ENCODE measurements at places on chromosomes 11 and 22.

DNA sequence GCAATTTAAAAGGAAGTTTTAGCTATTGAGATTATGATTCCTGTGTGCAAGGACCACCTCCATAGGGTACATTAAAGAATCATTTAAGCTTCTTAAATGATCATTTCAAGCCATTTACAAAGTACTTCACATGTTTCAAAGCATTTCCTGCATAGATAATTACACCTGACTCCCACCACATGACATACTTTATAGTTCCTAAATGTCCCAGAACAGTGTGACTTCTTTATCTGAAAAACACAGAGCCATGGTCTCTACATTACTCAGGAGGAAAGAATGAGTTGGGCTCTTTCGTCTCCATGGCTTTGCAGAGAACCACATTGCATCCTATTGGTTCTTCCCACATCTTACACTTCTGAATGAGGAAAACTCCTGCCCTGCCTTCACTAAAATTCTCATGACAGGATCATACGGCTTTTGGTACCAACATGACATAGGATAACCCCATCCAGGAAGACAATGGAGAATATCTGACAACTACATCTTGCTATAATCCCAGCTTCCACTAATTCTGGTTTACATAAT lies 88.6 kb downstream of the ETS1 start:
- no peak for DNase-seq

GRCh38 chr11:118401151-118401879 lies at the start of gene ATP5MG:
Gene ATP5MG (plus strand): TSS chr11:118401606. CDS start chr11:118401666, 60 bp downstream.
- DNase-seq, result peak; percentile 96

DNA sequence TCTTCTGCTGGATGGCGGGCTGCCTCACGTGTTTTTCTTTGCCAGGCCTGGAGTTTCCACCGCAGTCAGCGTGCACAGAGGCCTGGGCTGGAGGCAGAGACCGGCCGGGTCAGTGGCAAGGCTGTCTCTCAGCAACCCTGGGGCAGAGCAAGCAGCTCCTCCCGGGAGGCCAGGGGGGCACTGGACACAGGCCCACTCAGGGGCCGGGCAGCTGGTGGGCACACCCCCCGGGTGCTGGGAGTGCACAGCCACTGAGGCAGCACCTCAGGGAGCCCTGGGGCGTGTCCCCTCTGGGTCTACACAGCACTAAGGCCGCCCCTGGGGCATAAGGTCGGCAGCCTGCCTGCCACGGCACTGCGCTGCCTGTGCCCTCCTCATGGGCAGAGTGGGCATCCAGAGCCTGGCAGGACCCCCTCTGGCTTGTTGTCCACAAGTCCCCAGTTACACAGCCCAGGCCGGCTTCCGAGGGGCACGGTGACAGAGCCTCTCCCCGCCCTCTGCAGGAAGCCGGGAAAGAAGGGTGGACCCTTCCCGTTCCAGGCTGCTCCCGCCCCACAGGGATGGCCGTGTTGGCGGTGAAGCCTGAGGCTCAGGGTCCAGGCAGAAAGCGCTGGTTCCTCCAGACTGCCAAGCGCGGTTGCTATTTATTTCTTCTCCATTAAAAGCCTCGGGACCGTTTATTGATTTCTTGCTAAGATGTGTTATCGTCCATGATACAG lies 18.5 kb upstream of the TH start:
- no peak for DNase-seq

DNA sequence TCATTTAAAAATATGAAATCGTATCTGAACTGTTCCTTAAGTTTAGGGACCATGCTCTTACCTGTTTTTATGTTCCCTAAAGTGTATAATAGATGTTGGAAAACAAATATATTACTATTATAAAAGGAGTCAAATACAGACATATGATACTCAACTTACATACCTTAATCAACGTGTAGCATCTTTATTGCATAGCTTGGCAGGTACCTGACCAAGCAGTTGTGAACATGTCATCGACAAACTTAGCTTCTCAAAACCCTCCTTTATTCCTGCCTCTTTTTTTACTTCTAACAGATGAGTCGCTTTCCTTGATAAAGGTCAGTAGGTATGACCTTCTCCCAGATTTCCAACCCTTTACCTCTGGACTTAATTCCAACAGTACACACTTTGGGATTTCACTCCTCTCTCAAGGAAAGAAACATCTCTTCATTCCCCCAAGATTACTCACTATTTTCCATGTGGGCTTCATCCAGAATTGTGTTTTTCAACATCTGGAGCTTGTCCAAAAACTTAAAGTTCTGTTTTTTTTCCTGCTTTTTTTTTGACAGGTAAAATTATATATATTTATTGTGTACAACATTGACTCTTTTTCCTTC lies 11.9 kb downstream of the HIPK3 start:
- no peak for DNase-seq

- peak; percentile 47 for DNase-seq
Measured at GRCh38 chr11:45092901-45093760, 53.3 kb upstream of the PRDM11 start.

DNA sequence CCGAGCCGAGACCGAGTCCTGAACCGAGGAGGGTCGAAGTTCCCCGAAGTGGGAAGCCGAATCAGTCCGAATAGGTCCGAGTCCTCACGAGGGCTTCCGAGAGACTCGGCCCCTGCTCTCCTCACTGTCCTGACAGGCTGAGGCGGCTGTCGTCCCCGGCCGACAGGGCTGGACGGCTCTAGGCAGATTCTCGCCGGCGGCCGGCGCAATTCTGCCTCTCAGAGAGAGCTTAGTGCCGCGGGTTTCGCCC lies 191 bp upstream of the DEAF1 start:
- no peak for DNase-seq

- DNase-seq, result no peak
Measured at GRCh38 chr11:64642871-64643255, 51.8 kb downstream of the SLC22A12 start.

GRCh38 chr11:80239217-80239616 lies 798.4 kb upstream of the TENM4 start:
- DNase-seq, result no peak

DNA sequence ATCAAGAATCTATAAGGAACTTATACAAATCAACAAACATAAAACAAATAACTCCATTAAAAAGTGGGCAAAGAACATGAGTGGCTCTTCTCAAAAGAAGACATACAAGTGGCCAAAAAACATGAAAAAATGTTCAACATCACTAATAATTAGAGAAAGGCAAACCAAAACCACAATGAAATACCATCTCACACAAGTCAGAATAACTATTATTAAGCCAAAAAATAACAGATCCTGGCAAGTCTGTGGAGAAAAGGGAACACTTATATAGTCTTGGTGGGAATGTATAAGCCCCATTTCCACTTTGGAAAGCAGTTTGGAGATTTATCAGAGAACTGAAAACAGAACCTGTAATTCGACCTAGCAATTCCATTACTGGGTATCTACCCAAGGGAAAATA lies 921.0 kb downstream of the KCNA4 start:
- DNase-seq, result no peak

GRCh38 chr11:69976794-69977193 lies 101.3 kb upstream of the ANO1 start:
- no peak for DNase-seq

GRCh38 chr11:35711173-35711910 lies 48.8 kb downstream of the TRIM44 start:
- DNase-seq, result no peak

DNA sequence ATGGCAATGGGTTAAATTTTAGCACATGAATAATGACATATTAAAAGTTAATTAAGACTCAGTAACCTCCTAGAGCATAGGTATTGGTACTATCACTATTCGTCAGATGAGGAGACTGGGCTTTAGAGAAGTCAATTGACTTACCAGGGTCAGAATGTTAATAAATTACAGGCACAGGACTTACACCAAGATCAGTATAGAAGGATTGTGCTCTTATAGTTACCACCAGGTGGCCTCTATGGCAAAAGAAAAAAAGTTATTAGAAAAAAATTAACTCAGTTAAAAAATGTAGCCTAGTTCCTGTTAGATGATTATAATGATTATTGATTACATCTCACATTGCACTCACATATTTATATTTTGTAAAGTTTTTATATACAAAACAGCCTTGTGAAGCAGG lies 1163.7 kb downstream of the FAM181B start:
- DNase-seq, result no peak

GRCh38 chr22:37269936-37270678 lies 12.2 kb upstream of the CYTH4 start:
- no peak for DNase-seq

DNA sequence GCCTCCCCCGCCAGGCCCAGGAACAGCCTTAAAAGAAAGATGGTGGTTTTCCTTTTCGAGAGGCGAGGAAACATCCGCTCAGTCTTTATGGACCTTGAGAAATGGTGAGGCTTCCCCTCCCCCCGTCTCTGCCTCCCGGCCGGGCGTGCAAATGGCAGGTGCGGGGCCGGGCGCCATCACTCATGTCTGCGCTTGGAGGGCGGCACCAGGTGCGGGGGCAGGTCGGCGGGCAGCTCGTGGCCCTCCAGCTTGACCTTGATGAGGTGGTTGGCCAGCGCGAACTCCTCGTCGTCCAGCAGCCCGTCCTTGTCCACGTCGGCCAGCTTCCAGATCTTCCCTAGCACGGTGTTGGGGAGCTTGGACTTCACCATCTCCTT lies 9.7 kb upstream of the CDC42BPG start:
- DNase-seq, result no peak

DNA sequence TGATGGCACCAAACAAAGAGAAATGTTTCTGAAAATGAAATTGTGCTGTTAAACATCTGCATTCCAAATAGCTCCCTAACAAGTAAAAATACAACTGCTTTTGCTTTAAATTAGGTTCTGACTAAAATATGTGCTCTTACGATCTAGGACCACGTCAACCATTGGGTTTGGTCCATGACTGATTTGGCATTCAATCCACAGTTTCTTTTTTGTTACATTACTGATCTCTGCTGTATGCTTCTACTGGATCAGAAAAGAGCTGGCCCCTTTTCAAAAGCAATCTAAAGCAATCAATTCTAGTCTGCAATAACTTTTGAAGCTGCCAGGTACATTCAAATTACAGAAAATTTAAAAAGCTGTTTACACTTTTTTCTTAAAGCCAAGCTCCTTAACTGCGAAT lies 1047.1 kb upstream of the CCDC90B start:
- DNase-seq, result no peak

DNA sequence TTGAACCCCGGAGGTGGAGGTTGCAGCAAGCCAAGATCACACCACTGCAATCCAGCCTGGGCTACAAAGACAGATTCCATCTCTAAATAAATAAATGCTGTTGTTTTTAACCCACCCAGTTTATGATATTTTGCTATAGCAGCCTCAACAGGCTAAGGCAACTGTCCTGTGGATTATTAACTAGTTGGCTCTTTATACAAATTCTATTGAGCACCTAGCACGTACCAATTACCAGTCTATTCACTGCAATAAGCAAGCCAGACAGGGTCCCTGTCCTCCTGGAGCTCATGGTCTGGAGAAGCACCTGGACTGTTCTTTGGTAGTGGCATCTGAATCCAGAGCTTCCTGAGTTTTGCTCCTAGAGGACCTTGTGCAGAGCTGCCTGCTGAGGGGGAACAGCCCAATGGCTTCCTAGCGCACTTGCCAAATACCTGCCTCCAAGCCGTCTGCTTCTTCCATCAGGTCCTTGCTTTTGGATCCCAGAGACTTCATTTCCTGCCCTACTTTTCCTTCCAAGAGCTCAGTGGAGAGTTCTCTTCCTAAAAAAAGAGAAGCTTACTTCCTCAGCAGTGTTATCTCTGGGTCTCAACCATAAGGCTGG lies 49.9 kb upstream of the MICAL2 start:
- no peak for DNase-seq

DNA sequence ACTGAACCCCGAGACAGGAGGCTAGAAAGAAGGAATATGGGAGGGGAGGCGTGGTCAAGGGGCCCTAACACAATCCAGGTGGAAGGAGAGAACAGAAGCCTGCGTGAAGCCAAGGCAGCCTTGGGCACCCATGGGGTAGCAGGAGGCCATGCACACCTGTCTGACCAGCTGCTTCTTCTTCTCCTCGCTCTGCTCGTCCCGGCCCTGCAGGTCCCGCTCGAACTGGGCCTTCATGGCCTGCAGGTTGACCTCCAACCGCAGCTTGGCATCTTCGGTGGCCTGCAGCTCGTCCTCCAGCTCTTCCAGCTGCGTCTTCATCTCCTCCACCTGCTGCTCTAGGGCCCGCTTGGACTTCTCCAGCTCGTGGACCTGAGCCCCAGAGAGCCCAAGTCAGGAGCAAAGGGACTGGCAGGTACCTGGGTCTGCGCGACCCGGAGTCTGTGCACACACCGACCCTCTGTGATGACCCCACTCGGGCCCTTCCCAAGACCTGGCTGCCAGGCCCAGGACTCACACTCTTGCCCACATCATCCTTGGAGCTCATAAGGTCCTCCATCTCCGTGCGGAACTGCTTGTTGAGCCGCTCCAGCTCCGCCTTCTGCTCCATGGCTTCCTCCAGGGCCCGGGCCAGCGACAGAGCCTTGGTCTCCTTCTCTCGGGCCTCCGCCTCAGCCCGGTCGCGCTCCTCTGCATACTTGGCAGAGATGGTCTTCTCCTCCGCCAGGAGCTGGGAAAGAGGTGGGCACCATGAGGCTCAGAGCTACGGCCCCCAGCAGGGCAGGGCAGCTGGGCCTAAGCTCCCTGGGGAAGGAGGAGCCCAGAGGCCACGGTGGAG lies 35.9 kb downstream of the APOL1 start:
- no peak for DNase-seq

DNA sequence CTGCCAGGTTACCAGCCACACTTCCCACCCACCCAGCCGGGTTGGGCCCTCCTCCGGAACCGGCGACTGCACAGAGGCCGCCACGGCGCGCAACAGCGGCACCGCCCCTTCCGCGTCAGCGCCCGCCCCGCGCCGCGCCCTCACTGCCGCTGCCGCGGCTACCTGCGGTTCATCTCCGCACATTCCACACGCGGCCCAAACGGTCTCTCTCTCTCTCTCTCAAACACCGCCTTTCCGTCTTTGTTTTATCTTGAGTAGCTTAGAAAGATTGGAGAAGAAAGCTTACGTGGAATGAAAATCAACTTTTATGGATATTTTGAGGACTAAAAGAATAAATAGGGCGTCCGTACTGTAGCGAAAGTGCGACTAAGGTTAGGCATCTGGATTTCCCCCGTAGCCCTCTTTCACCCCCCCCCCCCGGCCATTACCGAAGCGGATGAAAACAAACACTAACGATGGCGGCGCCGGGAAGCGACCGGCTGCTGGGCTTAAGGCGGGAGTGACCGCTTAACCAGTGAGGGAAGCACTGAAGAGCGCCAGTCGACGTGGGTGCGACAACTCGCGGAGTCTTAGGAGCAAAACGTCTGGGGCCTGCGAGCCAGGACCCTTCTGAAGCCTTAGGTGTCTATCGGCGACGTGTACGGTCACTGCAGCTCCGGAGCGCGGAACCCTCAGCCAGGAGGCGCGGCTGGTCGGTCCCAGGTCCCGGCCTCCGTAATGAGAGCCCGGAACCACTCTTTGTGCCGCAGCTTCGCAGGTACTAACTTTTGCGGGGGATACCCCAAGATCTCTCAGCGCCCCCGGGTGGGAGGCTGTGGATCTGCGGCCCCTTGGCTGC lies at the start of the genes ATG13 and HARBI1:
TSS of gene ATG13 (plus strand) at position 420 of the 838 bp plus-strand sequence. CDS start 26,739 bp downstream, outside the sequence.
TSS of gene HARBI1 (minus strand) at position 94 of the 838 bp plus-strand sequence. CDS start 990 bp downstream, outside the sequence.
- peak; percentile 94 for DNase-seq
